Activated CD4-positive, alpha-beta T cell treated with anti-CD3 and anti-CD28 coated beads, Interleukin-2, amount 10 ng/mL, durations not matched to agents 7 days and 5 days (primary cell): ENCODE measurements at places on chromosomes 2 and 18.

- DNase-seq: no peak
These were observed 23.1 kb upstream of the KLF7 start for GRCh38 chr2:207188626-207189419.

- DNase-seq: no peak
These were observed 9.9 kb downstream of the MYT1L start for GRCh38 chr2:2321200-2321540.

DNA sequence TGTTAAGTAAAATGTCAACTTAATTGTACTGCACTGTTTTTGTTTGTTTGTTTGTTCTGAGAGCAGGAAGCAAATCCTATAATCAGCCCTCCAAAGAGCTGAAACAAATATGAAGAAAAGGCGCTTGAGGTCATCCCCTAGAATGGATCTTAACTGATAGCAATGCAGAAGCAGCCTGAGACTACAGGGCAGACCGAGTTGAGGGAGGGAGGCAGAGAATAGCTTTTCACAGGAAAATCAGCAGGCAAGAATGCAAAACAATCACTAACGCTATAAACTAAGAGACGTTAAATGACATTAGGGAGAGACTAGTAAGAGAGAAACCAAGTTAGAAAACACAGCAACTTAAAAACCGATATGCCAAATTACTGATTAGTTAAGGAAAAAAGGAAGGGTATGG lies 37.2 kb downstream of the GALNT1 start:
- no peak for DNase-seq

GRCh38 chr2:181738563-181738962 lies 58.2 kb upstream of the NEUROD1 start:
- DNase-seq: no peak

DNA sequence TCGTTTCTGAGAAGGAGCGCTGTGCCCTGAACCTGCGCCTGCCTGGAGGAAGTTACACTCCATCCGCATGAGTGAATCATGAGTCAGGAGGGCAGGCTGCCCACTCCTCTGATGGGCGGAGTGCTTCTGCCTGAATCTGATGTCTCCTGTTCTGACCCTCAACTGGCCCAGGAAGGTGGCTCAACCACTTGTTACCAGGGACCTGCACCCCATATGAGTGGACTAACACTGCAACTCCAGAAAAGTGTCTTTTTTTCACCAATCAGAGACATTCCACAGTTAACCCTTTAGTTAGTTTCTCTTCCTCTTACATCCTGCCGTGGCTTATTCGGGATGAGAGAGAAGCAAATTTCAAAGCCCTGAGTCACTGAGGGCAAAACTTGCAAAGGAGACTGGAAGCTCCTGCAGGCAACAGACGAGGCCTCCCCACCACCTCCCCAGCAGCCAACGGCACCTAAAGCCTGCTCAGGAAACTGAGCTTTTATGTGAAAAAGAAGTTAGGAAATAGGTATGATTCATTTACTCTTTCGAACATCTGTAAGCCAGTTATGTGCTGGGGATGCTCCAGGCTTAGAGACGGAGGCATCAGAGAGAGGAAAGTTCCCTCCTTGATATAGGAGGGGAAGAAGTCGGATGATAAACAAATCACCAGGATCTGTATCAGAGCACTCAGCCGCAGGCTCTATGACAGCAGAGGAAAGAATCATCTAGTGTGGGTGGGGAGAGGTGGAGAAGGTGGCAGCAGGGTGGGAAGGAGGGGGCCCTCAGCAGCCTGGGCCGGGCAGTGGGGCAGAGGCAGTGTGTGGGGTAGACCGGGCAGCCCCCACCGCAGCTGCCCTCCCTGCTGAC lies 30.9 kb downstream of the MBP start:
- DNase-seq: peak; percentile 47

DNA sequence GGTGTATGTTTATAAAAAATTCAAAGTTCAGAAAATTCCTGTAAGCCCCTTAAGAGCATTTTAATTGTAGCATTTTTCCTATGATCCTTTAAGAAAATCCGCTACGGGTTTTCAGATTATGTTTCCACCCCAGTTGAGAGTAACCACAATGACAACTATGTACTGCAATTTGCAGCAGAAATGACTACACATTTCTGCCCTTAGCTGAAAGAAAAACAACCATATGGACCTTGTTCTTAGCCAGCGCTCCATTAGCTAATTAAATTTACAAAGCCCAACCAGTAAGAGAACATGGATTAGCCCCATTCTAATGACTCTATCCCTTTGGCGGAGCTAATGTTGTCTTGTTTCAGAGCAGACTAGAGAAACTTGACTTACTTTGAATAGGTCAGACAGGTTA lies 247.6 kb downstream of the SLC8A1 start:
- DNase-seq: no peak

DNA sequence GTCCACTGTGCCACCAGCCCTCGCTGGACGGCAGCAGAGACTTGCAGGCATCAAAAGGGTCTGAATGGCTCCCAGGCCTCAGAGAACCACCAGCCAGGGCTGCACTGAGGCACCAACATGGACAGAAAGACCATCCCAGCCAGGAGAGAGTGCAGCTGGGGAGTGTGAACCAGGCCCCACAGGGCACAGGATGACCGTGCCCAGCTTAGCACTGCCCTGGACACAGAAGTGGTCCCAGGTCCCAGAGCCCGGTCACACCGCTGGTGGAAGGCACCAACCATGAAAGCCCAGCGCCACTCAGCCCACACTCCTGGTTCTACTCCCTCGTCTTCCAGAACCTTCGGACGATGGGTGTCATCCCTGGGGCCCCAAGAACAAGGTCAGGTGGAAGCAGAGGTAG lies 20.5 kb downstream of the AQP12A start:
- DNase-seq: no peak

GRCh38 chr2:40363631-40364030 lies 88.3 kb downstream of the SLC8A1 start:
- no peak for DNase-seq

DNA sequence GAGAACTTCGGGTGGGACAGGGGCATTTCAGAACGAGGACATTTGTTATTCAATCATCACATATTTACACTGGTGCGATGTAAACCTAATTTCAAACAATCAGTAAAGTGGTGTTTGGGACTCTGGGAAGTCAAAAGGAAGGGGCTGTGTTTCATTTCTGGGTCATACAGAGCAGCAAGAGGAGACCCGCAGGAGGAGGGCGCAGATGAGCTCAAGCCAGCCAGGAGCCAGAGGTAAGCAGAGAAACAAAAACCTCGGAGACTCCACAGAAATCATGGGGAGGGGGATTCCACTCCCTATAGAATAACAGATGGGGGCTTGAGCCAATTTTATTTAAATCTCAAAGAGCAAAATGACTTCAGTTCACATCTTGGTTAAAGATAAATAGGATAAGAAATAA lies 55.4 kb downstream of the NEB start:
- DNase-seq: no peak

- DNase-seq: no peak
These were observed 44.3 kb upstream of the ZDBF2 start for GRCh38 chr2:206230060-206230762.

DNA sequence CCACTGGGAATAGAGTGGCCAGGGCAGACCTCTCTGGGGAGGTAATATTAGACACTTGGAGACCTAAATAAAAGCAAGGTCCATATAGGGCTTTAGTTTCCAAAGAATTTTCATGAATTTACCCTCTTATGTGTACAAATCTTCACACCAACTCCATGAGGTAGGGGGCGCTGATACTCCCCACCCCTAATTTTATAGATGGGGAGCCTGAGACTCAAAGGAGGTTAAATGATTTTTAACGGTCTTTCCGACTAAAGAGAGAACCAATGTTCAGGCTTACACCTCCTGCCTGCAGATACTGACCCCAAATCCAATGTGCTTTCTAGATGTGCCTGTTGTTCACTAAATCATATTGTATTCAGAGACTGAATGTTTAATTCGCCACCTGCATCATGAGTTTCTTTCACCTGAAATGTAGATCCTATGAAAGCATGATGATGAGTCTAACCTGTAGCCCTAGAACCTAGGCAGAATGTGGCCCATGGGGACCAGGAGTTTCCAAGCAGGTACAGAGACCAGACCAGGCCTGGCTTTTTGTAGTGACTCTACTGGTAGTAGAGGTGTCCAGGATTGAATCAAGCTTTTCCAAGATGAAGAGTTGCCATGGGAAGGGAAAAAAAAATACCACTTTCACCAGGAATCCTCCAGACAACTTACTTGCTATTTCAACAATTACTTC lies 16.8 kb upstream of the PAX3 start:
- no peak for DNase-seq

GRCh38 chr2:180405520-180405919 lies 398.4 kb upstream of the CWC22 start:
- DNase-seq: no peak

DNA sequence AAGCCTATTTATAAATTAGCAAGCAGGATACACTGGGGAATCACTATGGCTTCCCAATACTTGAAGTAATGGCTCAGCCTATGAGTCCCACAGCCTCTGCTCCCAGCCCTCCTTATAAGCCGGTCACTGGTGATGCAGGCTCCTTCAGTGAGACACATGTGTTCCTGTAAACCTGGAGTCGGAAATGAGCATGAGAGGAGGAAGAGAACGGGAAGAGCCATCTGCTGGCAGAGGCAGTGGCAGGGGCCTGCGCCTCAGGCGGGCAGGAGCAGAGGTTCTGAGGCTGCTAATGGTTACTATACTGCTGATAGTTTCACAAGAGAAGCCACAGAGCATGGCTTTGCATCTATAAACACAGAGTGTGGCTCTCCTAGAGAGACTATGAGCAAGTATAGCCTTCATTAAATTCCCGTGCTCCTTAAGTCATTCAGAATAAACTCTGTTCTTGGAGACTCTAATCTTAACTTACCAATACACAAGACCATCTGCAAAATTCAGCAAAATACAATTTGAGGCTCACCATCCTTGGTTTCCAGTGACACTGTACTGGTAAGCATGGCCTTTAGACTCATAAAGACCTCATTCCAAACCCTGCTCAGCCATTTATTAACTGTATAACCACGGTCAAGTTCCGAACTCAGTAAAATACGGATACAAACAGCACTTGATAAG lies 63.3 kb downstream of the FBXO15 start:
- DNase-seq: no peak

- DNase-seq: no peak
These were observed 165.6 kb downstream of the INHBB start for GRCh38 chr2:120511536-120511935.

DNA sequence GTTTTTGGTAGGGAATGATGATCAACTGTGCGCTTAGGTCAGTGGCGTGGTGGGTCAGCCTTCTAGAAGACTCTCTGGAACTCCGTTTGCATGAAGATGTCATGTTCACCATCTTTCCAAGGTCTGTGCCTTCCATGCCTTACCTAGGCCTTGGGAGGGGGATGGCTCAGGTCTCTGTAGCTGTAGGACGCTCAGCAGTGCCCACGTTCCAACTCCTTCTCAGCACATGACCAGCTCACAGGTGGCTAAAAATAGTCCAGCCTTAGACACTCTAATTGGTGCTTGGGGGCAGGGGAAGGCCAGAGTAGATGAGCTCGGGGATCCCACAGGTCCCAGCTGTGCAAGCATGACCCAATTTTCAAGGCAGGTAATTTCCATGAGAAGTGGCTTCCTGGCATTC lies 42.3 kb upstream of the TEX51 start:
- DNase-seq: no peak

DNA sequence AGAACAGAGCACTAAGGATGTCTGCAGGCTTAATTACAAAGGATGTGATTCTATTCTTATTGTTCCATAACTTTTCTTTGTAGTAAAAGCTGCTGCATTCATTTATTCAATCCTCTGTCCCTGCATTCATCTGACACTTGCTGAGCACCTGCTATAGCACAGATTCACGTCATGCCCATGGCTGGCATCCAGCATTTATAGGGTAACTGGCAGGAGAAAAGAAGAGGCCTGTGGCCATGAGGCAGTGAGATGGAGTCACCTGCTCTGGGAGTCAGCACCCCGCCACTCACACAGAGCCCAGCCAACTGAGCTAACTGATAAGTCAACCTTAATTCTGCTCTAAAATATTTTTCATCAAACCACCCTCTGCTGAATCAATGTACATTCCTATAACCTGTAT lies 18.3 kb upstream of the CDC42EP3 start:
- DNase-seq: no peak

DNA sequence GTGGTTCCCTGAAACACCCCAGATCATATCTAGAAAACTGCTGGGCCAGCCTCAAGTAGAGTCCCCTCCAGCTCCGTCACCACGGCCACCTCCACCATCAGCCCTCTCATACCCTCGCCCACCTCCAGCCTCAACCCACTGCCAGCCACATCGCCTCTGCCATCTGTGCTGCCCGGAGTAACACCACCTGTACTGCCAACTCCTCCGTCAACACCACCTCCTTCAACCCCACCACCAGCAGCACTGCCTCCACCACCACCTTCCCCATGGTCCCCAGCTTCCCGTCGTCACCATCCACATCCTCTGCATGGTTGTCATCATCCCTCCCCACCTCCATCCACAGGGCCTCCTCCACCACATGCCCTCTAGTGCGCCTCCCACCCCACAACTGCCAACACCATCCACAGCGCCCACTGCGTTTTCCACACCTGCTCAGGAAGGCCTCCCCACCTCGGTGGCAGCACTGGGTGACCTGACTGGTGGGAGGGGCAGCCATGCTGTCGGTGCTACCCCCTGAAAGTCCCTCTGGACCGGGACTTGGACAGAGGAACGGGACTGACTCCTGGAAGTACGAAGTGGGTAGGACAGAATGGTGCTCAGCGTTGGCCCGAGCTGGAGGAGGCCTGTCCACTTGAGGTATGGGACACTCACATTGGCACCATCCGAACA lies 1.6 kb downstream of the SNED1 start:
- peak; percentile 5 for DNase-seq

DNA sequence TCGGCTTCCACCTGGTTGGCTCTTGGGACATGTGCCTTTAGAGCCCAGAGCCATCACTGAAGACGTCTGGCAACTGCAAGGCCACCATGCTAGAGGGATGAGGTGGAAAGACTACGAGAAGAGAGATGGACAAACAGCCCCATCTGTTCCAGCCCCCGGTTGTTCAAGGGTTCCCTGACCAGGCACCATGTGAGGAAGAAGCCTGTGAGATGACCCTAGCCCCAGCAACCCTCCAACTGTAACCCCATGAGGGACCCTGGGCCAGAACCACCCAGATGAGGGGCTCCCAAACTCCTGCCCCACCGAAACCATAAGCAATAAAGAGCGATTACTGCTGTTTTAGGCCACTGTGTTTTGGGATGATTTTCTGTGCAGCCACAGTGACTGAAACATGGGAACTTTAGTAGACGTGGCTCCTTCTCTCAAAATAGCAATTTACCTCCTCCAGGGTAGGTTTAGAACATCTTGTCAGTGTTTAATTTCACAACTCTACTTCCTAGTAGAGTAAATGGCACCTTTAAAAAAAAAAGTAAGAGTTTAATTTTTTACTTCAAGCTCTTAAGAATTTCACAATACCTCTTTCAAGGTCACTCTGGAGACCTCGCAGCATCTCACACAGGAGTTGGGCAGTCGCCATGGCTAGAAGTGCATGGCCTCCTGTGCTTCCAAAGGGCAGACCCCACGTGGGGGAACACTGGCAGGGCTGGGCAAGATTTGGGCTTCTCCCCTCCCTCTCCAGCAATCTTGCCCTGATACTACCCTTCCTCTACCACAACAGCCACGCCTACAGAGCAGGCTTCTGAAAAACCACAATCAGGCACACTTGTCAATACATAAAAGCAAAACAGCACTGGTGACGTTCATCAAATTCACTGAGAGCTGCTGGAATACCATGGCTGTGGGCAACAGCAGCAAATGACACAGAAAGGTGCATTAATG lies 48.8 kb downstream of the TMEM163 start:
- DNase-seq: peak; percentile 78
